Activated CD4-positive, alpha-beta T cell treated with anti-CD3 and anti-CD28 coated beads, Interleukin-2, amount 50 U/mL, for 4 hours (primary cell): ENCODE measurements at places on chromosomes 1 and 21.

DNA sequence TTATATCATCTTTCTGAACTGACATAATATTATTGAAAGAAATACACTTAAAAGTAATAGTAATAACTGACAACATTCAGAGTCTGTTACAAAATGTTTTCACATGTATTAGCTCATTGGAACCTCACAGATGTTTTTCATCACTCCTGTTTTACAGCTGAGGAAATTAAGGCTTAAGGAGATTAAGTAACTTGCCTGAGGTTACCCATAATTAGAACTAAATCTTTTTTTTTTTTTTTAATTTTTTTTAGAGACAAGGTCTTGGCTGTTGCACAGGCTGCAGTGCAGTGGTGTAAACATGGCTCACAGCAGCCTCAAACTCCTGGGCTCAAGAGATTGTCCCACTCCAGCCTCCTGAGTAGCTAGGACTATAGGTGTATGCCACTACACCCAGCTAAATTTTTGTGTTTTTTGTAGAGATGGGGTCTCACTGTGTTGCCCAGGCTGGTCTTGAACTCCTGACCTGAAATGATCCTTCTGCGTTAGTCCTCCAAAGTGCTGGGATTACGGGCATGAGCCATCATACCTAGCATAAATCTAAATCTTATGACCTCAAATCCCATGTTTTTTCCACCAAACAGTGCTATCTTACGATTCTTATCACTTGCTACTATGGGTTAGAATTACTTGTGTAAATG lies 64.7 kb upstream of the MACF1 start:
- no peak for DNase-seq

- no peak for DNase-seq
Measured at GRCh38 chr1:116439701-116440100, 66.7 kb downstream of the ATP1A1 start.

DNA sequence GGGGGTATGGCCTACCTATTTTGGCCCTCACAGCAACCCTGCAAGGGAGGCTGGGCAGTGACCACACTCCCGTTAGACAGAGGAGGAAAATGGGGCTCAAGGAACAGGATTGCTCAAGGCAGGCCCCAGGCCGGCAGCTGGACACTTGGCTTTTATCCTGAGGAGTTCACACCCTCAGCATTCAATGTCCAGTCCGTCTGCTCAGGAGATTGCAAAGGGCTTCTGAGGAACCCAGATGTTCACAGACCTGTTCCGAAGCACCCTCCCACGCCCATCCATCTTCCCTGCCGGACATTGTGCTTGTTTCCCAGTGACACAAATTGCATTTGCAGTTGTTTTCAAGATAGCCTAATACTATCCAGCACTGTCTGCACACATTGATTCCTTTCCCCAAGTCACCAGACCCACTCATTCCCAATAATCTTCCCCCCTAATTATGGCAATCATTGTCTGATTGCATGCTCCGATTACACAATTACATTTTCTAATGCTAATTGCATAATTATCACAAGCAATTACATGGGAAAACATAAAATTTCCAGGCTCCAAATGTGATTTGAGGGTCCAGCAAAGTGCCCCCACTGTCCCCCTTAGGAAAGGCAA lies 4.3 kb upstream of the UBL4B start:
- no peak for DNase-seq

GRCh38 chr1:222616525-222616924 lies 1.4 kb upstream of the MIA3 start:
- no peak for DNase-seq

- no peak for DNase-seq
Measured at GRCh38 chr1:93605812-93606512, 75.7 kb downstream of the BCAR3 start.

- no peak for DNase-seq
Measured at GRCh38 chr1:101200513-101200912, 36.3 kb upstream of the S1PR1 start.

DNA sequence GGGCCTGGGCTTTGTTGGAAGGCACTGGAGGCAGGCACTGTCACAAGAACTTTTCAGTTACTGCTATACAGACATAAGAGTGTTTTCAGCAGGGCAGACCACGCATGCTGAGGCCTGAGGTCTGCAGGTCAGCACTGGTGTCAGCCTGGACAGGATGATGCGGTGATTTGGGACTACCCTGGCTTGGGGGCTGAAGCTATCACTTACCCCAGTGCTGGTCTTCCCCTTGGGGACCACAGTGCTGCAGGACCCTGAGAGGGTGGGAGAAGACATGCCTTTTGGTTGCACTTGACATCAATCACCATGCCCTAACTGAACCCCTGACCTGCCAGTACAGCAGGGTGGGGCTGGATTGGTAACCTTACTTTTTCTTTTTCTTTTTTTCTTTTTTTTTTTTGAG lies 9.2 kb downstream of the DMRTB1 start:
- no peak for DNase-seq

DNA sequence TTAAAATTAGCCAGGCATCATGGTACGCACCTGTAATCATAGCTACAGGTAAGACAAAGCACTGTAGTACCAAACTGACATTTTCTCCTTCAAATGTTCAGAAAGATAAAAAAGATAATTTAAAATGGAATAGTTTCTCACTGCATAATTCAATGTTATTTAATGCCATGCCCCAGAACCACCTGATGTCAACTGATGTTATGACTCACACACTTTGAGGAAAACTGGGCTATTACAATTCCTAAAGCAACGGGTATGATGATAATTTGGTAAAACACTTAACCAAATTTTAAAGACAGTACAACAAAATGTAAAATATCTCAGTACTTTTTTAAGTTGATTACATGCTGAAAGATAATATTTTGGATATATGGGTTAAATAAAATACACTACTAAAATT lies 22.9 kb upstream of the PLEKHO1 start:
- no peak for DNase-seq

DNA sequence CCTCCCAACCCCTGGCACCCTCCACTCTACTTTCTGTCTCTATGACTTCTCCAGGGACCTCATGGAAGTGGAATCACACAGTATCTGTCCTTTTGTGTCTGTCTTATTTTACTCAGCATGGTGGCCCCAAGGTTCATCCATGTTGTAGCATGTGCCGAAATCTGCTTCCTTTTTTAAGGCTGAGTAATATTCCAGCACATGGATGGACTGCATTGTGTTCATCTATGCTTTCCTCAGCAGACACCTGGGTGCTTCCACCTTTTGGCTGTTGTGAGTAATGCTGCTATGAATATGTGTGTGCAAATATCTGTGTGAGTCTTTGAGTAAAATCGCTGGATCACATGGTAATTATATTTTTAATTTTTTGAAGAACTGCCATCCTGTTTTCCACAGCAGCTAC lies 1.6 kb upstream of the PFKL start:
- DNase-seq = no peak

- DNase-seq = no peak
Measured at GRCh38 chr1:70745199-70745598, 302.4 kb downstream of the PTGER3 start.

DNA sequence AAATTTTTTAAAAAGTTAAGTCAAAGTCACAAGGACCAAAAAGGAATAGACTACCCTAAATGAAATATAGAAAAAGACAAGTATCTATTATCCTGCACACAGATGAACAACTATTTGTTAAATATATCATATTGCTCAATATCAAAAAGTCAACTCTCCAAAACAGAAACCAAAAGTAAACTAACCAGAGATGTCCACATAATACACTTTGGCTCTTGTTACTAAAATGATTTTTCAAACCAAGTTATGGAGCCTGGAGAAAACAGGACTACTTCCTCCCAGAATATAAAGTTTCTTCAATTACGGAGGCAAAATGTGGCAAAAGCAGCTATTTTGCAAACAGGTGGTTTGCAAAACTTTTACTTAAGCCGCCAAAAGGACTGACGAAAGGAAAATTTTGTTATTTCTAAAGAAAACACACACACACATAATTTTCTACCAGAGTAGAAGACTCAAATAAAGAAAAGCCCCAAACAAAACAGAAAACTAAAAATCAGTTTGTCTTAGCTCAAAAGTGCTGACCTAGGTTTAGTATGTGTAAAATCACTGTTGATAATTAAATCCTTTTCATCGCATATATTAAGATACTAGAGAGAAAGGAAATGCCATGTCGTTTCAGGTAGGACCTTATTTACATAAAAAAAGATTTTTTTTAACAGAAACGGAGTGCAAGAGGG lies 1.1 kb downstream of the DPYD start:
- DNase-seq = no peak

GRCh38 chr1:230972855-230973271 lies 5.8 kb downstream of the TTC13 start:
- DNase-seq = peak; percentile 29

DNA sequence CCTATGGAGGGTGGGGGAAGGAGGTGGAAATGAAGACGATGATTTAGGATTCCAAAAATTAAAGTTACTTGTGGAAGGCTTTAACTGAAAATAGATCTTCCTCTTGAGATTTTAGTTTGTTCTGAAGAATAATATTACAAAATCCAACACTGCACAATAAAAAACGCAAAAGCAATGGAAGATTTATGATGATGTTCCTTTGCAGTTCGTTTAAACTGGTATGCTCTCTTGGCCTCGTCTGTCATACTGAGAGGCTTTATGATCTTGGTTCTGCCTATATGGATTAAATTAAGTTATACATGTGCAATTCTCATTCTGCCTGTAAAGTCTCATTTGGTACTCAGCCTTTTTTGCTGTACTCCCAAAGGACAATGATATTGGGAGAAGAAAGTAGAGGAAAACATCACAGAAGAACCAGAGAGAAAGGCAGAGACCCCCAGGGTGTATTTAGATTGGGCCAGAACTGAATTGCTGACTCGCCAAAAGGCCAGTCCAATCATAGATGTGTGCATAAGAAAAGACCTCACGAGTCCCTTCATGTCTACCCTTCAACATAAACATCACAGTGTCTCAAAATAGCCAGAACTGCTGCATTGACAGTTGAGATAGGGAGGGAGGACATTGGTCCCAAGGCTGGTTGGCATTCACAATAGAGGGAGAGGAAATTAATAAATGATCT lies 188.6 kb downstream of the GREM2 start:
- DNase-seq = no peak

- DNase-seq = no peak
Measured at GRCh38 chr21:36510911-36511310, 31.0 kb upstream of the CLDN14 start.

GRCh38 chr1:109896681-109897080 lies 14.0 kb upstream of the CSF1 start:
- DNase-seq = no peak

GRCh38 chr1:227395426-227396028 lies 77.2 kb upstream of the CDC42BPA start:
- no peak for DNase-seq

DNA sequence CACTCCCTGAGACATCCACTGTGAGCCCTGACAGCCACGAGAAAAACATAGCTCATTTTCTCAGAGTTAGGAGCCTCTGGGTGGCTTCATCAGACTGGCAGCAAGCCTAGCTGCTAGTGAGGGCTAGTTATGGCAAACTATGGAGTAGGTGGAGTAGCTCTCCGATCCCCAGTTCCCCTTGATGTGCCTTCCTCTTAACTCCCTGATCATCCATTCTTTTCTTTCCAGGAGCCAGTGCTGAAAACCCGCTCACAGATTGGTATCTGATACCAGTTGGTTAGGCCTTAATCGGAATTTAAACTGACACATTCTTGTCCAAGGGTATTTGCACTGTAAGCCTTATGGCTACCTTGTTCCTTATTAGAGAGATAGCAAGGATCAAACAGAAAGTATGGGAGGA lies 31.4 kb upstream of the PAXBP1 start:
- no peak for DNase-seq

GRCh38 chr1:242019018-242019417 lies 20.1 kb upstream of the MAP1LC3C start:
- DNase-seq = no peak

DNA sequence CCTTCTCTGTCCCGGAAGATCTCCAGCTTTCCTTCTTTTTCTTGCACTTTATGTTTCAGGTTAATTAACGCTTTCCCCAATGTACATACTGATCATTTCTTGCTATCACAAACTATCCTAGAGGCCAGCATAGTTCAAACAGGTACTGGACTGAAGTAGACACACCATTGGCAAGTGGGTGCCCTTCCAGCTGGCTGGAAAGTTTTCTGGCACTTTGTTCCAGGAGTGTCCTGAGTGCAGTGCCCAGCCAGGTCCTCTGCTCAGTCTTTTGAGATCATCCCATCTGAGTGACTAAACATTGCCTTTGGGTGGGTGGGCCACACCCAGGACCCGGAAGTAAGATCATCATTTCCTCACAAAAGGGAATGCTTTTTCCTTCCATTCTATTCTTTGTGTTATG lies 15.0 kb upstream of the DUSP23 start:
- DNase-seq = no peak

- no peak for DNase-seq
Measured at GRCh38 chr1:220943319-220943996, 64.2 kb downstream of the HLX start.

GRCh38 chr1:246919902-246920301 lies 11.8 kb downstream of the AHCTF1 start:
- no peak for DNase-seq
